ENCODE measurements at places on chromosomes 5 and 9. TPM values are rescaled to one million over a fixed set of nuclear protein-coding genes. Genes with fewer than 3 reads are reported as not detected.

Gene GPR151
- not detected for total RNA-seq

Gene PRSS3
- not detected for total RNA-seq

DNA sequence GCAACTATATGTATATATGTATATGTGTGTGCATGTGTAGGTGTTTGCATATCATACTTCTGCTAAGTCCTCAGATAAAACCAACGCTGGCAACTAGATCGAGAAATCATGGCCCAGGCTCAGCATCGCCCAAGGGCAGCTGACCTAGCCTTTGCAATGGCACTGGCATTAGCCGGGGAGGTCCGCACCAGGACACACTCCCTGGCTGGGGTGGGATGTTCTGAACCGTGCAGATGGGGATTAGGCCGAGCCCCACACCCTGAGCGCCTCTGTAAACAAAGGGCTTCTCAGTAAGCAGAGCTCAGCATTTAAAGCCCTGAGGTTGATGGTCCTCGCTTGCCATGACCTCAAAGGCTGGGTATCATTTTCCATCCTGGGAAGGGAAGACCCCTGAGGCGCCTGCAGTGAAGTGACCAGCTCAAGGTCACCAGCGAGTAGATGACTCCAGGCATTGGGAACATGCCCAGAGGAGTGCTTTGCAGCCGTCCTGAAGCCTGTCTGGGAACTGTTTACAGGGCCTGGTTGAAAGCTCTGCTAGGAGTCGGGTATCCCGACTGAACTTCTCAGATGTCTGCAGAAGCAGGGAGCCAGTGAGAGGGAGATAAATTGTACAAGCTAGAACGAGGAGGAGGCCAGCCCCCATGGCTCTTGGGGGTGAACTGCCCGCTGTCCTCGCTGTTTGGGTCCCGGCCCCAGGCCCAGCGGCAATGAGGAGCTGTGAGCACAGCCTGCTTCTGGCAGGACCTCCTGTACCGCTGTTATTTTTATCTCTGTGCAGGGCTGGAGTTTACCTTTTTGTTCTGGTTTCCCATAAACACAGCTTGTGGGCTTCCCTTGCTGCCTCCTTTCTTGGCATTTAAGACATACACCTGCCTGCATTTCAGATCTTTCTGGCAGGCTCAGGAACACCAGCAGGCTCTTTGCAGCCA lies 18.4 kb downstream of the GADD45G start:
- DNase-seq: no peak

DNA sequence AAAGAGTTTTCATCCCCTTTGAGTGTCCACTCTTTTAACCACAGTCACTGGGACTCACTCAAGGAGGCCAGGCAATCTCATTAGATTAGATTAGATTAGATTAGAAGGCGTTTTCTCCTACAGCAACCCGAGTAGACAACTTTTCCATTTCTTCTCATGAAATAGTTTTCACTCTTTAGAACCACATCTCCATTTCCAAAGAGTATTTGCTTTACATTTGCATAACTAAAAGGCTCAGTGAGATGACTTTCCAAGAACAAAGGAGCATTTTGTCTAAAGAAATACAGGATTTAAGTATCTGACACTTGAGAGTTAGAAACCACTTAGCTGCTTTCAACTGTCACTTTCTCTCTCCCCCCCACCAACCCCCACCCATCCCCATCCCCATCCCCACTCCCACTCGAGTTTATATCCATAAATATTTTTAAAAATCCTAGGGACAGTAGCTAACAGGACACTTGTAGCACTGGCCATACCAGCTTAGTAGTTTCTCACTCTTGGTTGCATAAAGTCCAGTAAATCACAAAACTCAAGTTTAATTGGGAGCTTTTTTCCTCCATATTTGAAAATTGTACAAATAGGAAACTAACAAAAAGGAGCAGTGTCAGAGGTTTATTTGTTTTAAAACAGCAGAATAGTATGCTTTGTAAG lies 2202.9 kb upstream of the WWC1 start:
- DNase-seq: no peak

DNA sequence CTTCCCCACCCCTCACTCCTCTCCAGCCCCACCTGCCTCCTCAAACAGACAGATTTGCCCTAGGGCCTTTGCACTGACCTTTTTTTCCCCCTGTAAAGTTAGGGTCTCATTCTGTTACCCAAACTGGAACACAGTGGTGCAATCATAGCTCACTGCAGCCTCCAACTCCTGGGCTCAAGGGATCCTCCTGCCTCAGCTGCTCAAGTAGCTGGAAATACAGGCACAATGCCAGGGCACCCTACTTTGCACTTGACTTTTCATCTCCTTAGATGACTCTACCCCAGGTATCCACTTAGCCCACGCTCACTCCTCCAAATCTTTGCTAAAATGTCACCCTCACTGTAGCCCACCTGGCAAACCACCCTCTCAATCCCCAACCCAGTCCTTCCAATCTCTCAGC lies 2.2 kb downstream of the DYNC2I2 start:
- no peak for DNase-seq

DNA sequence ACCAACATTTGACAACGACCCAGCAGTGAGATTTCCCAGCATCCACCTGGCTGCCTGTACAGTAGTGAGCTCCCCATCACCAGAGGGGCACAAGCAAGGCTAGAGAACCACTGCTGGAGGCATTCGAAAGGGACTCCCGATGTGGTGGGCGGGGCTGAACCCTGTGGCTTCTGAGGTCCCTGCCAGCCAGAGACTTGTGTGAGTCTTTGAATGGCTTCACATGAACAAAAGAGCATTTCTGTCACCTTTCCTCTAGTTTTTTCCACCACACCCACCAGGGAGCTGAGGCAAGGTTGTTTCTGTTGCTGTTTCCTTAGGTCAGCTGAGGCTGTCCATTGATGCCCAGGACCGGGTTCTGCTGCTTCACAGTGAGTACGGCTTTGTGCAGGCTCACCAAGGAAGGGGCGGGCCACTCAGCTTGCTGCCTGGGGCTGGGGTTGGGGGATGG lies 15.7 kb downstream of the RGS3 start:
- DNase-seq: no peak

- no peak for DNase-seq
These were observed 270.1 kb downstream of the ARHGEF28 start for GRCh38 chr5:73896097-73896496.

Data from omental fat pad (tissue), 4 donors.